ENCODE measurements at places on chromosomes 6 and 20. TPM values are rescaled to one million over a fixed set of nuclear protein-coding genes. Genes with fewer than 3 reads are reported as not detected.

- no peak for DNase-seq
- no peak overlapping the region for H3K27ac ChIP-seq
- no peaks in the 10 kb centered on the region for H3K27me3 ChIP-seq
- no peaks in the 10 kb centered on the region for H3K36me3 ChIP-seq
- H3K4me1 ChIP-seq, result no peaks in the 10 kb centered on the region
These were observed 207.7 kb downstream of the MAFB start for GRCh38 chr20:40481337-40481736.

- DNase-seq, result no peak
- H3K4me3 ChIP-seq, result no peak overlapping the region
- H3K27me3 ChIP-seq, result no peaks in the 10 kb centered on the region
- H3K36me3 ChIP-seq, result no peaks in the 10 kb centered on the region
- no peak overlapping the region for H3K27ac ChIP-seq
- no peaks in the 10 kb centered on the region for H3K4me1 ChIP-seq
These were observed 178.7 kb upstream of the TSHZ2 start for GRCh38 chr20:52793339-52793963.

- no peak overlapping the region for H3K27ac ChIP-seq
- H3K36me3 ChIP-seq, result peaks cover 12% of the 10 kb centered on the region
- no peaks in the 10 kb centered on the region for H3K27me3 ChIP-seq
- H3K4me1 ChIP-seq, result peaks cover 7% of the 10 kb centered on the region
- no peak for DNase-seq
- H3K4me3 ChIP-seq, result no peak overlapping the region
These were observed 31.3 kb downstream of the RARS2 start for GRCh38 chr6:87558446-87558845.

- H3K36me3 ChIP-seq, result no peaks in the 10 kb centered on the region
- no peak overlapping the region for H3K4me3 ChIP-seq
- H3K4me1 ChIP-seq, result peaks cover 12% of the 10 kb centered on the region
These were observed 1.3 kb upstream of the SMLR1 start for GRCh38 chr6:130825772-130826441.

- no peak overlapping the region for H3K4me3 ChIP-seq
- no peak for DNase-seq
- no peak overlapping the region for H3K27ac ChIP-seq
- no peaks in the 10 kb centered on the region for H3K4me1 ChIP-seq
These were observed 62.6 kb downstream of the IGF2R start for GRCh38 chr6:160031442-160031841.

- no peaks in the 10 kb centered on the region for H3K36me3 ChIP-seq
- DNase-seq, result no peak
- no peaks in the 10 kb centered on the region for H3K27me3 ChIP-seq
- H3K4me3 ChIP-seq, result no peak overlapping the region
- H3K4me1 ChIP-seq, result no peaks in the 10 kb centered on the region
- H3K27ac ChIP-seq, result no peak overlapping the region
These were observed 242.3 kb upstream of the PMEPA1 start for GRCh38 chr20:57952136-57952535.

- no peaks in the 10 kb centered on the region for H3K4me1 ChIP-seq
- H3K4me3 ChIP-seq, result no peak overlapping the region
- H3K27ac ChIP-seq, result no peak overlapping the region
- no peak for DNase-seq
- no peaks in the 10 kb centered on the region for H3K27me3 ChIP-seq
These were observed 747.6 kb downstream of the RFPL4B start for GRCh38 chr6:113094779-113095178.

- no peak for DNase-seq
- H3K4me1 ChIP-seq, result no peaks in the 10 kb centered on the region
- H3K36me3 ChIP-seq, result no peaks in the 10 kb centered on the region
These were observed 235.3 kb downstream of the BTBD3 start for GRCh38 chr20:12152996-12153395.

DNA sequence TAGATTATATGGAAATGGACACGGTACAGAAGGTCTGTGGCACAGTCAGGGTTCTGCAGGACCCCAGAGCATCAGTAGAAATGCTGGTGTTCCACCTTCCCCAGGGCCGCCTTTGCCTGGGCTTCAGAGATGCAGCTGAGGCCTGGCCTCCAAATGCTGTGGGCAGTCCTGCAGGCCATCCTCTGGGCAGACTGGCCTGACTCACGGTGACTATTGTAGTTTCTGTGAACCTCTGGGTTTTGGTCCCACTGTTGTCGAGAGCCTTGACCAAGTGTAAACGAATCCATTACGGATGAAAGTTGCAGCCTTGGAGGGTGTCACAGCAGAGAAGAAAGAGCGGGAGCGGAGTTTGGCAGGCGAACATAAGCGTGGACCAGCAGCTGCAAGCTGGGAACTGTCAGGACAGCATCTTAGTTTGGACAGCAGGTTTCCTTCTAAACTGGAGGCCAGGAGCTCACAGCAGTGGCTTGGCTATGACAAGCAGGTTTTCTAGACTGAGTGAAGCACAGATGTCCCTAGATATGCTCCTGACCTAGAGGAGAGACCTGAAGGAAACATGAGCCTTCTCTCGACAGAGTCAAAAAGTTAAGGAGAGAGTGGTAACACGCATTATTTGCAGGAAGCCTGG is 46.2 kb upstream of the BCLAF1 start:
- H3K27ac ChIP-seq, result no peak overlapping the region
- H3K4me1 ChIP-seq, result peaks cover 13% of the 10 kb centered on the region
- no peaks in the 10 kb centered on the region for H3K36me3 ChIP-seq
- H3K4me3 ChIP-seq, result no peak overlapping the region
- no peaks in the 10 kb centered on the region for H3K27me3 ChIP-seq
- no peak for DNase-seq

- no peak for DNase-seq
- H3K4me3 ChIP-seq, result peak overlapping the region; percentile 75
- peaks cover 13% of the 10 kb centered on the region for H3K36me3 ChIP-seq
- no peaks in the 10 kb centered on the region for H3K27me3 ChIP-seq
- H3K27ac ChIP-seq, result peak overlapping the region; percentile 4
These were observed 669 bp downstream of the PDCD2 start for GRCh38 chr6:170583756-170584180.

GRCh38 chr6:17730078-17730704 is 23.5 kb upstream of the NUP153 start:
- no peaks in the 10 kb centered on the region for H3K4me1 ChIP-seq
- H3K36me3 ChIP-seq, result no peaks in the 10 kb centered on the region
- H3K27me3 ChIP-seq, result no peaks in the 10 kb centered on the region
- no peak for DNase-seq
- H3K4me3 ChIP-seq, result no peak overlapping the region

Gene SAMHD1
- total RNA-seq, result 50.3 TPM

Gene TINAG
- not detected for total RNA-seq

Gene RIMS4
- total RNA-seq, result 39.7 TPM

Gene NKX2-4
- 0.35 TPM for total RNA-seq
